ENCODE measurements at places on chromosomes 2 and 18.

DNA sequence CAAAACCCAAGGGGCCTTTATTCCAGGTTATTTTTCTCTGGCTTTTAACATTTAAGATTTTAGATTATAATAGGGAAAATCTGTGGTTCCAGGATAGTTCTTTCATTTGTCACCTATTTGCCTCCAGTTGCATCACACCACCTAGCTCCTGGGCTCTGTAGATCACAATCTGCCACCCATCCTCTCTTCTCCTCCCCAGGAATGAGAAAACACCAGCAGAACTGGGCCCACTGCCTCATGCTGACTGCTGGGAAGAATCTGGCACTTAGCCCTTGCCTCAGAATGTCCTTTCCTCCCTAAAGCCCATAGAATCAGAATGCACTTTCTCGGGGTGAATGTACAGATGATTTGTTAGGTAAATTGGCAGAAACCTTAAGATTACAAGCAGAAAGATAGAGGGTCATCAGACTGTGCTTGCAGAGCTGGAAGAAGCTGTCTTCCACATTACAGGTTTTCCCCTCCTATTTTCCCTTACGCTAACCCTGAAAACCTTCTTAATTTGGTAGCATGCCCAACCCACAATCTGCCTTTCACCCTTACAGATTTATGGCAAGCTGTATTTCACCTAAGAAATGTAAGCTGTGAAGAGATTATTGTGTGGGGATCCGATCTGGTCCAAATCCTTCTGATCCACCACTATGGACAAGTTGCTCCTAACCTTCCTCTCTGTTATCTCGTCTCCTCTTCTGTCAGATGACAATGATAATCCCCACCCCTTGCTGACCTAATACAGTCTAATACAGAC is 72.6 kb downstream of the LRRC30 start:
- no peak for DNase-seq

DNA sequence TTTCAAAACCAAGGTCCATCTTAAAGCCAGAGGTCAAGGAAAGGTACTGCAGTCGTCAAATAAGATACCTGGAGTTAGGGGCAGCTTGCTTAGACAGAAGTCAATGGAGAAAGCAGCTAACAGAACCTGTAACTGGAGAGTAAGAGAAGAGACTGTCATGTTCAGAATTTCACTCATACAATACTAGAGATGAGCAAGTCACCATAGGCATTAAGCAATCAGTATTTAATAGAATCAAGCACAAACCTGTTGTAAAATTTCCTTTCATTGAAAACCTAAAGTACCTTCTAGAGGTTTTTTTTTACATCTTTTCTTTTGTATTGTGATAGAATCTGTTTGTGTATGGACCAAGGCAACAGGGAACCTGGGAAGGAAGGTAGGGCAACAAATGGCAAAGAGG is 183.4 kb upstream of the ERBB4 start:
- no peak for DNase-seq

DNA sequence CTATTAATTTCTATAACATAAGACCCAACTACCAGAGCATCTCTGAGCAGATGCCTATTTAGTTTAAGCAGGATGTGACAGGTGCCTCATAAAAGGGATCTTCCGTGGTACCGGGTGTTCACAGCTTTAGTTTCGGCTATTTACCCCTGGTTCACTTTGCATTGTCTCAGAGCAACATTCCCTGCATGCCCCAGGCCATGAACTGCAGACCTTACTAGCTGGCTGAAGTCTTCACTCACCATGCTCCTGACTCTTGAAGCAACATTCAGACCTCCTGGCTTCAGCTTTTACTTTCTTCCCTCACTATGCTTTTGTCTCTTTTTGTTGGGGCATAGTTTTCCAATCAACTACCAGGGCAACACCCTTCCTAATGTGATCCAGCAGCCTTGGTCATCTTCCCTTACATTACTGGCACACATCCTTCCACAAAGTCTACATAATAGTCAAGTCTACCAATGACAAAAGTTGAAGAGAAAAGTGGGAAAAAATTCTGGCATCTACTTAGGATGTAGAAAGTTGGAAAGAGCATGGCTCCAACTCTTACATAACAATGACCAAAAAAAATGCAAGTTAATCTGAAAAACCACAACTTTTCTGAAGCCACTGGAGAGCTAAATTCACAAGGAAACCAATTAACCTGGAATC is 99.2 kb downstream of the SESTD1 start:
- DNase-seq: no peak

DNA sequence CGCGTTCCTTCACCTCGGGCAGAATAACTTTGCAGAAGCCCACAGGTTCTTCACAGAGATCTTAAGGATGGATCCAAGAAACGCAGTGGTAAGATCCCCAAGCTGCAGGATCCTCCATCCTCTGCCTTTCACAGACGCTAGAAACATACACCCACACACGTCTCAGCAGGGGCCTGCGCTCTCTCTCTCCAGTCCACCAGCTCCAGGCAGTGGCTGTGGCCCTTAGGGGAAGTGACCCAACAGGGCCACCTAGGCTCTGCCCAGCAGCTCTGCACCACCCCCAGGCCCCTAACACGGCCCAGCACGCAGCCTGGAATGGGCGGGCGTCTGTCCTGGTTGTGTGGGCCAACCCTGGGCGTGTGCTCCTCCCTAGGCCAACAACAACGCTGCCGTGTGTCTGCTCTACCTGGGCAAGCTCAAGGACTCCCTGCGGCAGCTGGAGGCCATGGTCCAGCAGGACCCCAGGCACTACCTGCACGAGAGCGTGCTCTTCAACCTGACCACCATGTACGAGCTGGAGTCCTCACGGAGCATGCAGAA is 40.4 kb downstream of the ADI1 start:
- no peak for DNase-seq

GRCh38 chr2:137115081-137115794 is 349.9 kb downstream of the THSD7B start:
- no peak for DNase-seq

- no peak for DNase-seq
Measured at GRCh38 chr2:237498341-237498740, 11.3 kb downstream of the MLPH start.

DNA sequence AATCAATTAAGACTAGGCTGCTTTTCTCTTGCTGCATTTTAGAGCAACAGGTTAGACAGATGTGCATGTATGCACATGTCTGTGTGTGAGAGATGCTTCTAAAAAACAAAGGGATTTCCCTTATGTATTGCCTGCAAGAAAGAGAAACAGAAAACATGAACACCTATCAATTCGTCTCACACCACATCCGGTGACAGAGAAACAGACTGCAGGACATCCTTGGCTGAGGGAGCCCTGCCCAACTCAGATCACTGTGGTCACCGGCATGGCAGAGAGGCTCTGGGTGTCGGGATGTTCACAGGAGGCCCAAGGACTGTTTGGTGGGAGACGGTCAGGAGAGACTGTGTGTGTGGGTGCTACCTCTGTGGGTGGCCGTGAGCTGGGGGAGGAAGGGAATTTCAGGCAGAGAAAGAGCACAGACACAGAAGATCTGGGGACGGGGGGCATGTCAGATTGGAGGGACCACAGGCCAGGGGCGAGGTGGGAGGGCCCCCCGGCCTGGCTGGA is 24.9 kb downstream of the FHL2 start:
- no peak for DNase-seq

DNA sequence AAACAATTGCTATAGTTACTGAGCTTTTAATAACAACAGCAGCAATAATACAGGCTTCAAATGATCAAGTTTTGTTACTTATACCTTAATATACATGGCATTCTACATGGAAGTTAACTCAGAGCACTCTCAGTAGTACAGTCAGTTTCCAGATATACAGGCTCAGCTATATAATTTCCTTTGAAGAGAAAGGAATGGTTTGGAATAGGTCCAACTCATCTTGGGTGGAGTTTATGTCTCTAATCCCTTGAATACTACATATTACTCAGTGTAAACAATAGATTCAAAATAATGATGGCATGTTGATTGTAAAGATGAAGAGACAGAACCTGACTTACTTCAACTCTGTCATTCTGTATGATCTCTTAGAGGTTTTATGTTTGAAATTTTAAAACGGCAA is 174.9 kb downstream of the EPHA4 start:
- no peak for DNase-seq

GRCh38 chr2:99975386-99975785 is 167.0 kb downstream of the AFF3 start:
- no peak for DNase-seq

DNA sequence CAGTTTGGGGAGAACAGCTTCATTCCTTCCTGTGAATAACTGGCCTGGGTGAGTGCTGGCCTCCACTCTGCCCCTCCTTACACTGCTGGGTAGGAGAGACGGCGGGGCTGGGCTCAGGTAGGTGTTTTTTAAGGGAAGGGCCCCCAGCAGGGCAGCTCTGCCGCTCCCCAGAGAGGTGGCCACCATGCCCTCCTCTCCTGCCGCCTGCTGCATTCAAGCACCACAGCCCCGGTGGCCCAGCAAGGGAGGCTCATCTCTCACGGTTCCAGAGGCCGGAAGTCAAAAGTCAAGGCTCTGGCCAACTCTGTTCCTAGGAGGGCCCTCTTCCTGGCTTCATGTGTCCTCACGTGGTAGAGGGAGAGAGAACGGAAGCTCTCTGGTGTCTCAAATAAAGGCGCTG is 81.1 kb downstream of the SH3BP4 start:
- DNase-seq: no peak

GRCh38 chr2:10274376-10274775 is 28.3 kb upstream of the HPCAL1 start:
- no peak for DNase-seq

GRCh38 chr18:62797329-62797728 is 82.0 kb downstream of the PHLPP1 start:
- no peak for DNase-seq

- DNase-seq: peak; percentile 49
Measured at GRCh38 chr2:113755835-113756354, 547 bp downstream of the SLC35F5 start.

DNA sequence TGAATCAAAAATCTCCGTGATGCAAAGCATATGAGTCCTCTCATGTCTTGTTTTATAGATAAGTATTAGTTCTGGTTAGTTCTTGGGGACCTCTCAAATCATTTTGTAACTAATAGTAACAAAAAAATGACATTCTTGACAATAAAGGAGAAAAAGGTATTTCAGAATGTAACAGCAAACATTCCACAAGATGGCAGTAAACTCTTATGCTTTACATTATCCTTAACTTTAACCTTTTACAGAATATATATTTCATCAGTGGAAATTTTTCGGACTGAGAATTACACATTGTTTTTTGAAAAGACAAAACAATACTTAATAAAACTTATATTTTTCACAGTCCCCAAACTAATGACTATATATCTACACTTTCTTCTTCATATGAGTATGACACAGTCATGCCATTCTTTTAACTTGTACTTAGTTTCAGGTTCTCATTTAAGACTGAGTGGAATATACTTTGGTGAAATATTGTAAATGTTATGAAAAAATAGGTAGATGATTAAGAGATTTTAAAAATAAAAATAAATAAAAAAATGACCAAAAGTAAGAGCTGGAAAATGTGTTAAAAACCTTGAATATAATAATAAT is 142.9 kb upstream of the NXPH2 start:
- DNase-seq: no peak

DNA sequence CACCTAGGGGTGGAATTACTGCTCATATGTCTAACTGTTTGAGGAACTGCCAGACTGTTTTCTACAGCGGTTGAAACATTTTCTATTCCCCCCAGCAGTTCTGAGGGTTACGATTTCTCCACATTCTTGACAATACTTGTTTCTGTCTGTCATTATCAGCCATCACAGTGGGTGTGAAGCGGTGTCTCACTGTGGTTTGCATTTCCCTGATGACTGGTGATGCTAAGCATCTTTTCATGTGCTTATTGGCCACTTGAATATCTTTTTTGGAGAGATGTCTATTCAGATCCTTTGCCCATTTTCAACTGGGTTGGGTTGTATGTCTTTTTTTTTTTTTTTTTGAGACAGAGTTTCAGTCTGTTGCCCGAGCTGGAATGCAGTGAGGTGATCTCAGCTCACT is 63.0 kb downstream of the ADNP2 start:
- DNase-seq: no peak

- DNase-seq: no peak
Measured at GRCh38 chr18:75269696-75270095, 59.1 kb downstream of the TSHZ1 start.

- no peak for DNase-seq
Measured at GRCh38 chr2:204900487-204900886, 355.2 kb downstream of the PARD3B start.

DNA sequence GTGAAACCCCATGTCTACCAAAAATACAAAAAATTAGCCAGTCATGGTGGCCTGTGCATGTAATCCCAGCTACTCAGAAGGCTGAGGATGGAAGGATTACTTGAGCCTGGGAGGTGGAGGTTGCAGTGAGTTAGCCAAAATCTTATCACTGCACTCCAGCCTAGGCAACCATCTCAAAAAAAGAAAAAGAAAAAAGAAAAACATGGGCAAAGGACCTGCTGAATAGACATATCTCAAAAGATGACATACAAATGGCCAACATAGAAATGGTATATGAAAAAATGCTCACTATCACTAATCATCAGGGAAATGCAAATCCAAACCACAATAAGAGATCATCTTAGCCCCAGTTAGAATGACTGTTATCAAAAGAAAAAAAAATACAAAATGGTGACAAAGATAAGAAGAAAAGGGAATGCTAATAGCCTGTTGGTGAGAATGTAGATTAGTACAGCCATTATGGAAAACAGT is 1.4 kb upstream of the TGOLN2 start:
- DNase-seq: no peak

GRCh38 chr2:121080013-121080772 is 204.8 kb downstream of the TFCP2L1 start:
- peak; percentile 28 for DNase-seq

- no peak for DNase-seq
Measured at GRCh38 chr2:16123856-16124780, 183.8 kb downstream of the MYCN start.

- no peak for DNase-seq
Measured at GRCh38 chr18:3008541-3008940, 4.4 kb downstream of the LPIN2 start.

GRCh38 chr18:8984131-8984721 is 118.3 kb upstream of the NDUFV2 start:
- DNase-seq: no peak

DNA sequence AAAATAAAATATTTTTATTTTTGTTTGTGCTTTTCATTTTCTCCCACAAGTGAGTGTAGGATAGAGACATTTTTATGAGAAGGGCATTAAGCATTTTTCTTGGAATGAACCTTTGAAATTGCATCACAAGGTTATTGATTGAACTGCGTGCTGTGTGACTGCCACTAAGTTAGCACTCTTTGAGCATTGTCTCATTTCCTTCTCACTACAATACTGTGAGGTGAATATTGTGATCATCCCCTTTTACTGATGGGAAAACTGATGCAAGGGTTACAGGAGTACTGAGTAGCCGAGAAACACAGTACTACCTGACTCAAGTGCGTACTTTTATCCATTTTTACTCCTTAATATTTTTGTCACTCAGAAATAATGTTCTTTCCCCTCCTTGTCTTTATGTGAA is 2.0 kb downstream of the NBEAL1 start:
- no peak for DNase-seq

GRCh38 chr2:233934524-233934923 is 17.4 kb downstream of the TRPM8 start:
- DNase-seq: no peak

DNA sequence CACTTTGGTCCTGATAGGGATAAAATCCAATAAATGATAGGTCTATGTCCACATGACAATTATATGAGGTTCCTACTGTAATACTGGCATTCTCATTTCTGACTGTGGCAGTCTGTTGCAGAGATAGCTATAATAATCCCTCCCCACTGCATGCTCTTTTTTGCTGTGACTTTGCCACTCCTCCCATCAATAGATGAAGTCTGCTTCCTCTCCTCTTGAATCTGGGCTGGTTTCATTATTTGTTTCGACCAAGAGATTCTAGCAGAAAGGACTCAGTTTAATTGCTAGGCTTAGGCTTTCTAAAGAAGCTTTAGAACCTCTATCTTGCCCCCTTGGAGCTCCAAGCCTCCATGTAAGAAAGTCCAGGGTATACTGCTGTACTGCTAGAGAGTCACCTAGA is 23.3 kb upstream of the CREB1 start:
- DNase-seq: no peak

Measured in CD4-positive, alpha-beta T cell (primary cell).